Cardiac fibroblast (primary cell): ENCODE measurements at places on chromosomes 6 and 20.
A peak's percentile ranks its signal among the peaks of the same experiment; 100 is the strongest.

- DNase-seq = no peak
These were observed 252.5 kb upstream of the NOX3 start for GRCh38 chr6:155708100-155708499.

DNA sequence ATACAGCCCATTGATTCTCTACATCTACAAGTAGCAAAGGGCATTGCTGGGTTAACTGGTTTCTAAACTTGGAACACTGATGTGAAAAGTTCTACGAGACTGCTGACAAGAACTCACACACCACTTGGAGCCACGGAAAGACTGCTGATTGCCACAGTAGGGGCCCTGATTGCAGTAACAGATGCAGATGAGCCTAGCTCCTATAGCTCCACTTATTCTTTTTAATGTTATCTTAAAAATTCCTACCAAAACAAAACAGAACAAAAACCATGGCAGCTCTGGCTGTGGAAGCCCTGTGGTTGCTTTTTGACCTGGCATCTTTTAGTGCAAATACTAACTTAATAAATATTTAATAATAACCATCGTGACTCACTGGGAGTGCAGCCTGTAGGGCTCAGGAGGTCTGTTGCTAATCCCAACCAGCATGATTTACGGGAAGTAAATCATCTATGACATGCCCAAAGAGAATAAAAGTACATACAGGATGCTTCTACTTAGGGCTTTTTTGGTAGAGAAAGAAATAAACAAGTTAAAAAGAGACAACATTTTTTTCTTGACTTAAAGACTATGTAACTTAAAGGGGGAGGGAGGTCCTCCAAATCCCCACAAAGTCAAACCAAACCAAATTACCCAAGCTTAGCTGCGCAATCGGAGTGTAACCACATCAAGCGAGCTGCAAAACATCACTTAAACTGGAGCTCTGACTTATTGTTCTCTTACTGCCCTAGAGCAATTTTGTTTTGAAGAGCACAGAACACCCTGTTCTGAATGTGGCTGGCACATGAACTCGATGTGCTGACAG, 87.2 kb downstream of the FKBP5 start:
- DNase-seq = peak; percentile 92

DNA sequence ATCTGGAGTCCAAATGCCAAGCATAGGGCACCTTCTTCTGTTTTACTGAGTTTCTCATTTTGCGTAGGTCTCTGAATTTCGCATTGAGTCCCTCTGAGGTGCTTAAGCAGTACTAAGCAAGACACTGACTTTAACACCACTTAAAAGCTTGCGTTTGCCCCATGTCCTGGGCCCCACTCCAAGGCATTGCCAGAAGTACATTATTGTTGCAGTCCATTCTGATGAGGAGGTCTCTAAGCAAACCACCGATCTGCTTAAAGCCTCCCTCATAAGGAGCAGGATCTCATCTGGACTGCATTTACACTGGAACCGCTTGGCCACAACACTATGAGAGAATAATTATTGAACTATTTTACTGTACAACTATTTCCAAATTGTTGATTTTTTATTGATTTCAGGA, 16.3 kb downstream of the BMP2 start:
- no peak for DNase-seq

GRCh38 chr6:55782275-55782674, 93.1 kb downstream of the BMP5 start:
- DNase-seq = no peak

DNA sequence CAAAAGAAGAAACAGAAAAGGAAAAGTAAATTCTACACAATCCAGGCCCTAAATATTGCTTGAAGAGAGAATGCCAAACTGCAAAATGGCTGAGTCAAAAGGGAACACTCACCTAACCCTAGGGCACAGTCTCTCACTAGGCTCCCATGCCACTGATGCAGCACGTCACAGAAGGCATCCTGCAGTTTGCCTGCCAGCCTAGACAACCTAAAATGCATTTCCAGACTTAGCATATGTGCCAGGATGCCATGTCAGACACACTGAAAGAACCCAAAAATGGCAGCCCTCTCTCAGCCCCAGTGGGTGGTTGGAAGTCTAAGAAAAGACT, 10.6 kb upstream of the SIRPD start:
- DNase-seq = no peak

GRCh38 chr6:131807644-131808459, at the start of gene ENPP1:
Gene ENPP1, plus strand, starts transcription at chr6:131808020. Its CDS starts 16 bp downstream, at chr6:131808036.
- DNase-seq = peak; percentile 48

- peak; percentile 33 for DNase-seq
These were observed 290.8 kb downstream of the THBS2 start for GRCh38 chr6:168962886-168963285.

DNA sequence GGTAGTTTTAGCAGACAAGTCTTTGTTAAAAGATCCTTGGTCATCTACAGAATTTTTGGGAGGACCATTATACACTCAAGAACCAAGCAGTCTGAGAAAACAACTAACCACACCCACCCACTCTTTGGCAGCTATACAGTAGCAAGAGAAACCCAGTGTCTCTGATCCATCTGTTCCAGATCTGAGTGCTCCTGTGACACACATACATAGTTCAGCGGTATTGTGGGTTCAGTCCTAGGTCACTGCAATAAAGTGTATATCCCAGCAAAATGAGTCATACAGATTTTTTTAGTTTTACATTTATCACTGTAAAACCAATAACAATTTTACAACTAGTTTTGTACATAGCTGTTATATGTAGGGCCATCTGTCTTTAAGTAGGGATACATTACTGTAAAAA, 47.4 kb upstream of the PAK5 start:
- no peak for DNase-seq

- no peak for DNase-seq
These were observed 306.5 kb upstream of the RUNX2 start for GRCh38 chr6:45021676-45022075.

DNA sequence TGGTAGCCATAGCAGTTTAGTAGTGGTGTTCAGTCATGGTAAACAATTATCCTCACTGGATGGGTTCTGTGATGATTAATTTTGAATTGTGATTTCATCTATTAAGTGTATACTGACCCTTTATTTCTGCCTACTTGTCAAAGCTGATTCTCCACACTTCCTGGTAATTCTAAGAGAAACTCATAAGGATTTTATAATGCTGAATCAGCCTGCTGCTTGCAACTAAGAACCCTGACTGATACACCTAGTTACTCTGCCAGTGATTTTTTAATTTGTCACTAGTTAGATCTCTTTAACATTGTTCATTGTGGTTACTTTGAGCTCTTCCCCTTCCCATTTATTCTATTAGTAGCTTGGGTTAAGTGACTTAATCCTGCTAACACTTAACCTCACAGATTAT, 8.6 kb downstream of the CDC40 start:
- DNase-seq = no peak

- DNase-seq = no peak
These were observed 153.7 kb downstream of the FOXC1 start for GRCh38 chr6:1763404-1763803.

GRCh38 chr6:167797011-167797471, 29.7 kb upstream of the AFDN start:
- DNase-seq = no peak

GRCh38 chr6:81735756-81736380, 16.6 kb downstream of the TENT5A start:
- DNase-seq = no peak

DNA sequence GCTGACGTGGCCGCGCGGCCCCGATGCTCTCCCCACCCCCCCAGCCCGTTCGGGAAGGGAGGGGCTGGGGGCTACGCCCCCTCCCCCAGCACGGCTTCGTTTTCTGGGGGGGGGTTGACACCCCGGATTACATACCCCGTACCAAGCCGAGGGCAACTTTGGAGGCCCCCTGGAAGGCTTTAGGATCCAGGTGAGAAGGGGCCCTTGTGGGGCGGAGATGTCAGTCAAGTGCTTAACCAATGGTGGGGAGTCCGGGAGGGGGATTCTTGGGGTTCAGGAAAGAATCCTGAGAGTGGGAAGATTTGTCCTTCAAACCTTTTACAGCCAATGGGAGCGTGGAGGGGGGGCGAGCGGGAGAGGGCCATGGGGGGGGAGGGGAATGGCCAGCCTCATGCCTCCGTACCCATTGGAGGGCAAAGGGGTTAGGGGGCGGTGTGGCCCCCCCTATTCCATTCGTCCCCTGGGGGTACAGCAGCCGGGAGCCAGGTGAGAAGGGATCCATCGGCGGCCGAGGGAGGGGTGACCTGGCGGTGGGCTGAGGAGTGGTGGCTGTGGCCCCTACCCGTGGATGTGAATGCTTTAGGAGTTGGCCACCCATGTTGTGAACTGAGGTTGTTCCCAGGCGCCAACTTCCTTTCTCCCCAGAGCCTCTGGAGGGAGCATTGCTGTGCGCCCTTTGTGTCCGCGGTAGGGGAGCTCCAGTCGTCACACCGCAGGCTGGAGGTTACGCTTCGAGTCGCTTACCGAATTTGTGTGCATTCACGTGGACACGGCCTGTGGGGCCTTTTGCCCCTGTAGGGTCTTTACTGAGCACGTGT, 682 bp downstream of the BRD2 start:
- DNase-seq = peak; percentile 94

- DNase-seq = peak; percentile 82
These were observed 8.3 kb downstream of the IFNGR1 start for GRCh38 chr6:137210903-137211302.

DNA sequence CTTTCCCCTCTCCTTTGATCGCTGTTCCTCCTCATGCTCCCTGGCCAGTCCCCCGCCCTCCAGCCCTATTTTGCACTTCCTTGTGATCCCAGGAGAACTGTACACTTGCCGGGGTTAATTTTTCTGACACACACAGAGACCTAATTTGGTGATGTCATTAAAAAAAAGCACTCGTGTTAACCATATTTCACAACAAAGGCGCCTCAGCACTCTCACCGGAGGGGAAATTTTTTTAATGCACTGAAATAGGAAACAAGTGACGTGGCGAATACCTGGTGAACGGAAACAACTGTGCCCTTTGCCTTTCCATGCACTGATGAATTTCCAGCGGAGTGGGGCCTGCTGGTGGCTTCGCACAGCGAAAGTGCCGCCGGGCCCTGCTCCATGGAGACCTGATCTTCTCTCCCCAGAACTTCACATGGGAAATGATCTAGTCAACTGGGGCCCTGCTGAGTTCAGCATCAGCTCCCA, 53.9 kb upstream of the TAGAP start:
- DNase-seq = no peak
